Smooth muscle cell of bladder (primary cell): ENCODE measurements at places on chromosomes 6 and 20. TPM values are rescaled to one million over a fixed set of nuclear protein-coding genes. Genes with fewer than 3 reads are reported as not detected.

The FHL5 gene
- not detected in 2 replicates for total RNA-seq

The ZBTB46 gene
- total RNA-seq = 4.6 and 9.7 TPM in 2 replicates

The CDC25B gene
- 18.9 and 20.5 TPM in 2 replicates for total RNA-seq

The VSX1 gene
- total RNA-seq = not detected in 2 replicates

The VNN1 gene
- total RNA-seq = under 0.01 and 0.09 TPM in 2 replicates

The ESR1 gene
- total RNA-seq = 0.71 and 0.92 TPM in 2 replicates

The GHRH gene
- total RNA-seq = not detected in 2 replicates

The ZC3H12D gene
- under 0.01 TPM in 1 of 2 replicates, not detected in the other for total RNA-seq

The C6orf58 gene
- under 0.01 and 0.09 TPM in 2 replicates for total RNA-seq

The NRM gene
- total RNA-seq = 0.71 and 1.0 TPM in 2 replicates

The ASIP gene
- not detected in 2 replicates for total RNA-seq

The DPPA5 gene
- total RNA-seq = not detected in 2 replicates

The GMDS gene
- total RNA-seq = 5.2 and 5.4 TPM in 2 replicates

The GPR63 gene
- total RNA-seq = 1.0 and 1.4 TPM in 2 replicates

The SRSF12 gene
- total RNA-seq = 0.09 and 0.28 TPM in 2 replicates

The PRSS16 gene
- 0.28 TPM in 1 of 2 replicates, not detected in the other for total RNA-seq

The CASS4 gene
- total RNA-seq = 0.09 and 0.14 TPM in 2 replicates

The PDYN gene
- total RNA-seq = not detected in 2 replicates
